ENCODE measurements at places on chromosomes 1 and 21.

DNA sequence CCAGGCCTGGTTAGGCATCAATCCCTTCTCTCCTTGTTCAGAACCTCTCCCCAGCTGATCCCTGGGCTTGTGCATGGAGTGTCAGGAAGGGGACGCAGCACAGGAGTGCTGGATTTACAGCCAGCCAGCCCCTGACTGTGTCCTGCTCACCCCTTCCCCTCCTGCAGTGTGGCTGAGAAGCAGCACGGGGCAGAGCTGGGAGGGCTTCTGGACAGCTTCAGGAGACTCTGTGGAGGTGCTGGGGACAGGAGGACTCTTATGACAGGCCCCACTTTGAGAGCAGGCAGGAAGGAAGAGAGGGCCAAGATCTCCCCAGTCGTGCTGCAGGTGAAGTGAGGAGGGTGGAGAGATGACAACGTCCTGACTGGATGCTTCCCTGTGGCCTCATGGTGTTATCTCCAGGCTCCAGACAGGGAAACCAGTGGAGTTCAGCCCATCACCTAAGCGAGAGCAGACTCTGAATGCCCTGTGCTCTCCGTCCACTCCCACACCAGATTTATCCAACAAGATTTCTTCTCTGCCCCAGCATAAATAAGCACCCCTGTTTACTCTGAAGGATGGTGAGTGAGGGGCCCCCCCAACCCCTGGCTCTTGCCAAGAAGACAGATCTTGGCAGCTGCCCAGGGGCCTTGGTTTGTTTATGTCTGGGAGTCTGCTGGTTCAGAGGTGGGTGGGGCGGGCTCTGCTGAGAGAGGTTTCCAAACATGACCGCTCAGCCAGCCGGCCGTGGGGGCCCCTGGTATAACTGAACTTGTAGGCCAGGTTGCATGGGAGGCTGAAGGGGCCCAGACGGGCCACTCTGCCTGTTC lies 21.3 kb downstream of the TMCC2 start:
- no peak for DNase-seq

GRCh38 chr21:39673163-39673562 lies 60.4 kb downstream of the B3GALT5 start:
- no peak for DNase-seq

DNA sequence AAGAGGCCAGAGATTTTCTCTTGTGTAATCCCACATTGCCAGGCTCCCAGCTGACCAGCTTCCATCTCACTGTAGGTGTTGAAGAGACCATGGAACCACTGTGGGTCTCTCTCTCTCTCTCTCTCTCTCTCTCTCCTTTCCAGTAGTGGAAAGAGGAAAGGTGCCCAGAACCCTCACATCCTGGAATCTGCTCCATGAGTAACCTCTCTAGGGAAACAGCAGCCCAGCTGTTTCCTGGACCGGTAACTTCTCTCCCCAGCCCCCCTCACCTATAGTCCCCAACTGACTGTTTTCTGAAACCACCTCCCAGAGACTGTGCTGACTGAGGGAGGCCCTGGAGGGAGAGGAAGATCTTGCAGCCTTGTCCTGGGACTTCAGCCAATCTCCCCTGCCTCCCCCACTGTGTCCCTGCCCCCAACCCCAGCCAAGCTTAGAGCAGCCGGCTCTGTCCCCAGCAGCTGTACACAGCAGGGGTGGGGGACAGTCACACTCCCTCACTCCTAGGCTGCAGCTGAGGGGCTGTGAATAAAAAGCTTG lies 20.6 kb upstream of the SLC45A3 start:
- DNase-seq: no peak

DNA sequence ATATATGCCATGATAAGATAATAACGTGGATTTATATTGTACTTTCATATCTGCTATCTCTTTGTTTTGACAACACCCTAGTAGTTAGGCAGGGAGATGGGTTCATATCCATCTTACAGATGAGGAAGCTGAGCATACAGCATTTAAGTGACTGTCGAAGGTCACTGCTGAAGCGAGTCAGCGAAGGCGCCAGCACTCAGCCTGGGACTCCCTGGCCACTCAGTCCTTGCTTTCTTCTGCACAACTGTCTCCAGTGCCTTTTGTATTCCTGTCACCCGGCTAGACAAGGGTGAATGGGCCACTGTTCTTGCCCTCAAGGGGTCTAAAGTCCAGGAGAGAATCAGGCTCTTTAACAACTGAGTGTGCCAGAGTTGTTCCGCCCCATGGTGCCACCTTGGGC lies 3.1 kb downstream of the ARHGEF10L start:
- DNase-seq: no peak

DNA sequence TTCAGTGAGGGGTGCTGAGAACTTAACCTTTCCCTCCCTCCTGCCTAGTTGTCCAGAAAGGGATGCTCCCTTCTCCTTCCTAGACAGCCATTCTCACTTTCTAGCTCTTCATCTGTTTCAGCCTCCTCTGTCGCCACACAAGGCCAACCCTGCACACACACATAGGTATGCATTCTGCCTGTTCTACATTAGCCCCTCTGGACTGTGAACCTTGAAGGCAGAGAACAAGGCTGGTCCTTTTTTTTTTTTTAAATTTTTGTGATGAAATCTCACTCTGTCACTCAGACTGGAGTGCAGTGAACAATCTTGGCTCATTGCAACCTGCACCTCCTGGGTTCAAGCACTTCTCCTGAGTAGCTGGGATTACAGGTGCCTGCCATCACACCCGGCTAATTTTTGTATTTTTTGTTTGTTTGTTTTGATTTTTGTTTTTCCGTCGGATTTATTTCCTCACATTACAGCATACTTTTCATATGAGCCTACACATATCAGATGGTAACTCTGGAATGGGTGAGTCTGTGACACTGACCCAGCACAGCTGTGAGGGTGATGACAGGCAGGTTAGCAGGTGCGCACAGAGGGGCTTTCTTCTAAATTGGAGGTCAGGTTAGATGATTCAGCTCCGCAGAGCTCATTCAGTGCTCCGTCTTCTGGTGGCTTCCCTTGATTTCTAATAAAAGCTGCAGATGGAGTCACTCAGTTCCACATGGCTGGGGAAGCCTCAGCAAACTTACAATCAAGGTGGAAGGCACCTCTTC lies 4.9 kb upstream of the AKR1A1 start:
- no peak for DNase-seq

GRCh38 chr1:153389401-153389800 lies 1.5 kb downstream of the S100A8 start:
- no peak for DNase-seq

GRCh38 chr1:17765444-17766411 lies 10.6 kb downstream of the ACTL8 start:
- no peak for DNase-seq

DNA sequence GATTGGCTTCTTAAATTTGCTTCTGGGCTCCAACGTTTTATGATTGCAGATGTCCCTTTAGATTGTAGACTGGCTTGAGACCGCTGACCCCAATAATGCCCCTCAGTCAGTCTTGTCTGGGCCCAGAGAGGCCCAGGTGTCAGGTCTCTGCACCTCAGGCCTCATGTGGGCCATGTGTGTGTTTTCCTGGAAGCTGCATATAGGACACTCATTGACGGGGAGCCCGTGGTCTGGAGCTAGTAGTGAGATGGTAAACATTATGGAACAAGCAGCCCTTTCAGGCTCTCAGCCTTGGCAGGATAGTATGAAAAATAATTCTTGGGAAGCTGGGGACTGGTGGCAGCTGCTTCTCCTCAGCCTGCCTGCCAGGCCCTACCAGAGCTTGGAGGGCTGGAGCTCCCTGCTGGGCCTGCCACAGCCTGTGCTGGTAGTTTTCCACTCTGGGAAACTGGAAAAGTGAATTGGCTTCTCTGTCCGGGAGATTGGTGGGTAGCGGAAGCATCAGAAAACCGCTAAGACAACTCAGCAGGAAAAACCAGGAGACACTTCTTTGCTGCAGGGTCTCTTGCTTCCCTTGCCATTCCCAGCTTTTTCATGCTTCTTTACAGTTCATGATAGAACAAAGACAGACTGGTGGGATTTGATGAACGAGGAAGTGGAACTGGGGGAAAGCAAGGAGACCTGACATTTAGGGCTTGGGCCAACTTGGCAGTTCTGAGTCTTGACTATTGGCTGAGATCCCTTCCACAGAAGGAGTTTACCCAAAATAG lies 57.8 kb upstream of the HSD17B7 start:
- DNase-seq: no peak
